ELR (cell line): ENCODE measurements at places on chromosomes 7 and 10.
A peak's percentile ranks its signal among the peaks of the same experiment; 100 is the strongest.

- no peak for DNase-seq
Observed at GRCh38 chr10:4094751-4095150, 309.7 kb upstream of the KLF6 start.

DNA sequence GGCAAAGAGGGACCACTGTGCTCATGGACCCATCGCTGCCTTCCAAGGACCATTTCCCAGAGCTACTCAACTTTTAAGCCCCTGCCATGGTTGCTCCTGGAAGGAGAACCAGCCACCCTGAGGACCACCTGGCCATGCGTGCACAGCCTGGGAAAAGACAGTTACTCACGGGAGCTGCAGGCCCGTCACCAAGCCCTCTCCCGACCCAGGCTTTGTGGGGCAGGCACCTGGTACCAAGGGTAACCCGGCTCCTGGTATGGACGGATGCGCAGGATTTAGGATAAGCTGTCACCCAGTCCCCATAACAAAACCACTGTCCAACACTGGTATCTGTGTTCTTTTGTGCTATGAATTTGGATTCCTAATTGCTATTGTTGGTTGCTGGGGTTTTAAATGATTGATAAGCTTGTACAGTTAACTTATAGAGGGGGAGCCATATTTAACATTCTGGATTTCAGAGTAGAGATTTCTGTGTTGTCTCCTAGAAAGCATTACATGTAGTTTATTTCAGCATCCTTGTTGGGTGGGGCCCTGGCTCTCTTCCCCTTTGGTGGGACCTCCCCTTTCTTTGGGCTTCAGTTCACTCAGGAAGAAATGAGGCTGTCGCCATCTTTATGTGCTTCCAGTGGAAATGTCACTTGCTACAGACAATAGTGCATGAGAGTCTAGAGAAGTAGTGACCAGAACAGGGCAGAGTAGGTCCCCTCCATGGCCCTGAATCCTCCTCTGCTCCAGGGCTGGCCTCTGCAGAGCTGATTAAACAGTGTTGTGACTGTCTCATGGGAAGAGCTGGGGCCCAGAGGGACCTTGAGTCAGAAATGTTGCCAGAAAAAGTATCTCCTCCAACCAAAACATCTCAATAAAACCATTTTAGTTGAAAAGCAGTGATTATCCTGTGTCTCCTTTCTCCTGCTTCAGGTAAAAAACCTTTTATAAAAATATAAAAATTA is 19.4 kb downstream of the LAT2 start:
- no peak for DNase-seq

DNA sequence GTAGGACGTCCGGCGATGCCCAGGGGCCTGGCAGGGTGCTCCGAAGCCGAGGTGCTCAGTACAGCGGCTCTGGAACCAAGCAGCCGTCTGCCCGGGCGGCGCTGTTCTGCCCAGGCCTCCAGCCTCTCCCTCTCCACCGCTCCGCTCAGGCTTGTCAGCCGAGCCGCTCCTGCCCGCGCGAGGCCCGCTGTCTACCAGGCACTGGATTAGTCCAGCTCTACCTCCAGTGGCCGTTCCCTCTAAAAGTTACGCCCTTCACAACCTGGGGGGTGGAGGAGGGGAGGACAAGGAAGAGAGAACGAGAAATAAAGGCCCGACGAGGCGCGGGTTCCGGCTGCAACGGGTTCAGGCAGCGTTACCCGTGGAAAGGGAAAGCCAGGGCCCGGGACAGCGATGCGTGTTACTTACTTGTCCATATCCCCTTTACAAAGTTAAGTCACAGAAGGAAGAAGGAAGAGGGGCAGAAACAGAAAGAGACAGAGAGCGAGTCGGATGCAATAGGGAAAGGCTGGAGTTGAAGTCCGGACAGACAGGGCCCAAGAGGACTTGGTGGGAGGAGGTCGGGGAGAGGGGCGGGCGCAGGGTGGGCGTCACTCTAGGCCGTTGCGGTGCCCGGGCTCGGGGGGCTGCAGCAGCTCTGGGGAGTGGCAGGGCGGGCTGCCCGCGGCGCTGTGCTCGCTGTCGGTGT is 2.8 kb downstream of the SP8 start:
- no peak for DNase-seq

DNA sequence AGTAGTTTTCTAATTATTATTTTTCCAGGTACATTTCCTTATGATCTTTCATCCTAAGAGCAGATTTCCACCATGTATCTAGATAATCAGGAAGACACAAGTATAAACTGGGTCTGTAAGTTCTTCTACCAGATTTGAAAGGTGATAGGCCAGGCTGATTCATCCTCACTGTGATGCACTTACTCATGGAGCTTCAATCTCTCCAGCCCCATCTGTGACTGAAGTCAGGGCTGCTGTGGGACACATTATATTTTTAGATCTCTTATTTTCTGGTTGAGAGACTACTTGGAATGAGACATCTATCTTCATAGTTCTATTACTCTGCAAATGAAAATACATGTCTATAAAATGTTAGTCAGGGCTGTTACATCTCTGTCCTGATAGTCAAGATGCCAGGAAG is 85.5 kb upstream of the SLC25A13 start:
- DNase-seq, result peak; percentile 55

- DNase-seq, result no peak
Observed at GRCh38 chr10:125049216-125049881, 107.4 kb downstream of the ZRANB1 start.

GRCh38 chr7:27680610-27681009 is 17.9 kb upstream of the HIBADH start:
- DNase-seq, result no peak

GRCh38 chr7:776992-777727 is 50.1 kb upstream of the PRKAR1B start:
- peak; percentile 38 for DNase-seq

- DNase-seq, result peak; percentile 72
Observed at GRCh38 chr10:126243971-126244370, 144.3 kb downstream of the ADAM12 start.

- no peak for DNase-seq
Observed at GRCh38 chr7:70773406-70773805, 358.5 kb upstream of the GALNT17 start.

GRCh38 chr10:87887548-87888289 is 24.3 kb downstream of the PTEN start:
- no peak for DNase-seq

- peak; percentile 61 for DNase-seq
Observed at GRCh38 chr7:17299483-17299991, 1.1 kb downstream of the AHR start.

DNA sequence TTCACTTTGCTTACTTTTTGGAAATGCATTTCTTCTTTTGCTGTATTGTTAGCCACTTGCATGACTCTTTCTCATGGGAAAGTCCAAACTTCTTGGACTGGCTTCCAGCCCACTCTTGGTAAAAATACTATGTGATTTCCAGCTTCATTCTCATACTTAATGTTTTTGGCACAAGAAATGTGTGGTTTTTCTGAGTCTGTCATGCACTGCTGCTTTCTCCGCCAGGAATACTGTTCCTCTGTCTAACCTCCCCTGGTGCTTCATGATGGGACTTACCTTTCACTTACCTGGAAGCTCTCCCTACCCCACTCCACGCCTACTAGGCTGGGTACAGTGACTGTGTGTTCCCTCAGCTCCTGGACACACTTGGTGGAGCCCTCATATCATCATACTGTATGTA is 18.7 kb downstream of the MGAM2 start:
- DNase-seq, result no peak

- peak; percentile 84 for DNase-seq
Observed at GRCh38 chr10:122051609-122052385, 62.8 kb downstream of the TACC2 start.

GRCh38 chr7:74173491-74173865 is 678 bp upstream of the EIF4H start:
- no peak for DNase-seq
